T follicular helper cell (primary cell): ENCODE measurements at places on chromosomes 4 and X.

DNA sequence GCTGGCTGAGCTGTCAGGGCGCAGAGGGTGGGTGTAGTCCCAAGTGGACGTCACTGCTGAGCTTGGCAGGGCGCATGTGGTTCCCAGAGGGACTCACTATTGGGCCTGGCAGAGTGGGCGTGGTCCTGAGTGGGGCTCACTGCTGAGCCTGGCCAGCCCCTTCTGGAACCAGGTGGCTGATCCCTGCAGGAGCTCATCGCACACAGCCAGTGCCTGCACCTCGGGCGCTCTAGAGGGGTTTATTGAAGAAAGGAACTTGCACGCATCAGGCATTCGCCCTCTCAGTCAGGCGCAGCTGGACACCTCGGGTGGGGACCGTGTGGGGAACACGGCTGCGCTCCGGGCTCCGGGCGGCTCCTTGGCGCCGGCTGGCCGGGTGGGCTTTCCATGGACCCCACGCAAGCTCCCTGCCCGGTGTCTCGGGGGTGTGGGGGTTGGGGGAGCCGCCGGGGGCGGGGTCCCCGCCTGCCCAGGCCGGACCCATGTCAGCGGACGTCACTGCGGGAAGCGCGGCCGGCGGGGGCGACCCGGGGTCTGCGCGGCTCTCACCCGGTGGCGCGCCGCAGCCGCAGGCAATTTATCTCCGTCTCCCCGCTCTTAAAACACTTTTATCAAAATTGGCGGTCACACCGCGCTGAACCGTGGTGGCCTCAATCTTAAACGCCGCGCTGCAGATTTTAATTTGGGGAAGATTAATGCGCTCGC is 65.4 kb upstream of the NKX1-1 start:
- no peak for DNase-seq

- no peak for DNase-seq
Observed at GRCh38 chr4:6391186-6391851, 81.1 kb downstream of the PPP2R2C start.

DNA sequence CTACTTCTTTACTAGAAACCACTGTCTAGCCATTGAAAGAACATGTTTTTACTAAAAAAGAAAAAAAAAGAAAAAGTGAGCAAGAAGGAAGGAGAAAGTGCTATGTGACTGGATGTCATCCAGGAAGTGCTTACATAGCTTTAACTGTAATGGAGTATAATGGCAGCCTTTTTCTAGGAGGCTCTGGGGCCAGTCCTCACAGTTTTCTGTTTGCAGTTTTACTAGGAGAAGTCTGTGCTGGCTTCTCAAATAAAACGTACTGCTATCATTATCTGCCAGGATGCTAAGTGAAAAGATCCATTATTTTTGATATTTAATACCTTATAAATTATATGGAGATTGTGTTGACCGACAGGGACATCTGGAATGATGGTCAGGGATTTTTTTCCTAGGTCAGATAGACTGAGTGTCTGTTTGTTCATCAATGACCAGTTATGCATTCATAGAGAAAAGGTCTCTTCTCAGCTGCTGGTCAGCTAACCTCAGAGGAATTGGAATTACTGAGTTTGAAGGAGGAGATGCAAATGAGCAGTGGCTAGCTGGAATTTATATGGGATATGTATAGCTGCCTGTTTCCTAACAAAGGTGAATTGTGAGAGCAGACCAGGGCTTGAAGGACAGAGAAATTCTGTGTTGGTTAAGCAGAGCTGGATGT is 21.7 kb downstream of the LPAR4 start:
- no peak for DNase-seq

- no peak for DNase-seq
Observed at GRCh38 chr4:15451866-15452765, 17.6 kb upstream of the CC2D2A start.
